Anterior cingulate cortex (tissue), 58 donors: ENCODE measurements at places on chromosomes 13 and 19.

DNA sequence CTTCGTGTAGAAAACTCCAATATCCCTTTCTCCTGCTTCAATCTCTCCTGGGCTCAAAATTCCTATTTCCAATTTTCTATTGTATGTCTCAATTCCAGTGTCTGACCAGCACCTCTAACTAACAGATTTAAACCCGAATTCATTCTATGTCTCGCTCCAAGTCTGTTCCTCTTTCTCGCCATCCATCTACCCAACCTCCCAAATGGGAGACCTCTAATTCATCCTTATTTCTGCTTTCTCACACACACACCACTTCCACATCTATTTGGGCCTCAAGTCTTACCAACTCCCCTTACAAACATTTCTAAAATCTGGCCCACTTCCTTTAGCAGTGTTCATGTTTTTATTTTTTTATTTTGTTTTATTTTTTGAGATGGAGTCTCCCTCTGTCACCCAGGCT lies 53.3 kb downstream of the MBD3L2B start:
- no peak for DNase-seq

GRCh38 chr19:54189145-54189734 lies at the start of gene MBOAT7:
Gene MBOAT7 (minus strand): TSS chr19:54189580. CDS start chr19:54188508, 1,072 bp downstream.
- no peak for DNase-seq

GRCh38 chr13:35771898-35772297 lies 295.4 kb upstream of the MAB21L1 start:
- DNase-seq: no peak

GRCh38 chr13:35475212-35475959 lies 1.1 kb downstream of the MAB21L1 start:
- DNase-seq: no peak

DNA sequence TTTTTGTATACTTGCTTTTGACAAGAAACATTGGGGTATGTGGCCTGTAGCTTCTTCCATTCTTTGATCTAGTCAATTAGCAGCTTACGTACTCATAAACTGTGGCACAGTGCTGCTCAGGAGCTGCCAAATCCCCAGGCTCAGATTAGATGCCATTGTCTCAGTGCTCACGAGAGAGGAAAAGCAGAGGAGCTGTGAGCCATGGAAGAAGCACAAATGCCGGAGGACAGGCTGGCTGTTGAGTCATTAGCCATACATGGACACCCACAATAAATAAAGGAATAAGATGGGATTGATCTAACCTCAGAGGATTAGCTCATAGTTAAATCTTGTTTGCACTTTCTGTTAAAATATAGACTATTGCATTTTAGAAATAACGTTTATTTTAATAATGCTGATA lies 121.7 kb downstream of the POSTN start:
- DNase-seq: no peak

DNA sequence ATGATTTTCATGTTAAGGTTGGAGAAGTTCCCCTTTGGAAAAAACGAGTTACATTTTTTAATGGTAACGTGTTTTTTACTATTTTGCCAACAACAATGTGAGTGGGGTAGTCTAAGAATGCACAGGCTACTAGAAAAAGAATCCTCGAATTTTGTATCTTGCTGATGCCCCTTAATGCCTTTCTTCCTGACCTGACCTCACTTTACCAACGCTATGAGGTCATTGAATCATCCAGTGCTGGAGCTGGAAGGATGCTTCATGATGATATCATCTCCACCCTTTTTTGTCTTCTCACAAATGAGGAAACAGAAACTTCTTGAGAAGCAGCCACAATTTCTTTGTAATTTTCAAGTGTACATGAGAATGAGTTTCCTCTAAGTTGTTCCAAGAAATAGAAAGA lies 8.2 kb upstream of the UBL3 start:
- DNase-seq: no peak

DNA sequence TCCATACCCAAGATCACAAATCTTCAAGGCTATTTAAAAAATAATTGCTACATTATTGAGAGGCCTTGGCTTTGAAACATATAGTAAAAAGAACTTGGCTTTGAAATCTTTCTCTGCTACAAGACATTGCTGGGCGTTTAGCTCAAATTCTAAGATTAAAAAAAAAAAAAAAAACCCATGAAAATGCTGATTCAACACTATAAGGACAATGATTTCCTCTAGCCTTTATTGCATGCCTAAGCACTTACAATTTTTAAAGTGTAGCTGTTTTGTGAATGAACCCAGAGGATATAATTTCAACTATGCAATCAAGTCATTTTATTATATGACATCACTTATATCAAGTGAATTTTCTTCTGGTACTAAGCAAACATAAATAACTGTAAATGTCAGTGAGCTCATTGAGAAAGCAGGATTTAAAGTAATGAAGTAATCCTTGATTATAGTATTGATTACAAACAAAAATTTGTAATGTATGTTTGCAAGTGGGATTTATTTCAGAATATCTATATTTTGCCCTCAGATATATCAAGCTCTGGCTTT lies 340.0 kb upstream of the GPC6 start:
- no peak for DNase-seq

DNA sequence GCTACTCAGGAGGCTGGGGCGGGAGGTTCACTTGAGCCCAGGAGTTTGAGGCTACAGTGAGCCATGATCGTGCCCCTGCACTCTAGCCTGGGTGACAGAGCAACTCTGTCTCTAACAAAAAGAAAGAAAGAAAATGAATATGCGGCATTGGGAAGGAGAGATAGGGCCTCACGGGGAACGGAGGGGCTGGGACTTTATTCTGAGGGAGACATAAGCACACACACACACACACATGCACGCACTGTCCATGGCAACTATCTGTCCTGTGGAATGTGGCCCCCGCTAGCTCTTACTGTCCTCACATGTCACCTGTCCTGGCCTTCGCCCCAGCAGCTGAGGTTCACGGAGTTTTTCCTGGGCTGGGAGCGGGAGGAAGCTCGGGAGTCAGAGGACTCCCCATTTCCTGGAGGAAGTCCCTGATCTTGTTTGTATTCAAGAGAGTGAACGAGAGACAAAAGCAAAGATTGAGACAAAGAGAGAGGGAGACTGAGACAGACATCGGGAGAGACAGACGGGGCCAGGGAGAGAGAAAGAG lies 654 bp downstream of the STAP2 start:
- DNase-seq: no peak
